EL (cell line): ENCODE measurements at places on chromosomes 3 and 15.

- peak; percentile 29 for DNase-seq
These were observed 11.5 kb upstream of the SHF start for GRCh38 chr15:45199136-45199810.

- no peak for DNase-seq
These were observed 410.8 kb upstream of the MCTP2 start for GRCh38 chr15:93820566-93820965.

DNA sequence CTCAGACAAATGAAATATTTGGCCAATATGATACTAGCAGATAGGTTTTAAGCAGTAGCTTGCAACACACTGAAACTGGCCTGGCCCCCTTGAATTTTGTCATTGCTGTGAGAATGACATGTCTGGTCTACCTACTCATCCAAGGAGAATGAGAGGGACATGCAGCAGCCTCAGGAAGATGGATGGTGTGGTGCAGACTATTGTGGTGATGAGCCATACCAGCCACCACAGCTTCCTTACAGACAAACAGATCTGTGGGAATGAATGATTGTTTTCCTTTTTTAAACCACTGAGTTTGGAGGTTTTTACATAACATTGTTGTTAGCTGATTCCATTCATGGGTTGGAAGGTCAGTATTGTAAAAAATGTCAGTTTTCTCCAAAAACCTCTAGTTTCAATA is 133.7 kb upstream of the POU1F1 start:
- DNase-seq, result peak; percentile 55

- DNase-seq, result peak; percentile 68
These were observed 9.9 kb upstream of the RPL29 start for GRCh38 chr3:52005571-52005986.

DNA sequence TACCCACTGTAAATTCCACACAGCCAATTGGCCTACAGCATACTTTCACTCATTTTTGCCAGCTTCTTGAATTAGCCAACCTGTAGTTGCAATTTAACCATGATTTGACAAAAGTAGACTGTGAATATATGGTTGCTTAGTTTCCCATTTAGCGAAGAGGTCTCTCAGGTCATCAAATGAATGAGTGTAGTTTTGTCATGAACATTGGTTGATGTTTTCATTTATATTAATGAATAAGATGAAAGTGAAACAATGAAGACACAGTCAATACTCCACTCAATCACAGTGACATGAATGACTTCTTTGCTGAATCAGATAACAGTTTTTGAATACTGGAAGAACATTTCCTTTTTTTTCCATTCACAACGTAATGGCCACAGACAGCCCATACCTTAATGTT is 15.3 kb upstream of the FAM3D start:
- no peak for DNase-seq

DNA sequence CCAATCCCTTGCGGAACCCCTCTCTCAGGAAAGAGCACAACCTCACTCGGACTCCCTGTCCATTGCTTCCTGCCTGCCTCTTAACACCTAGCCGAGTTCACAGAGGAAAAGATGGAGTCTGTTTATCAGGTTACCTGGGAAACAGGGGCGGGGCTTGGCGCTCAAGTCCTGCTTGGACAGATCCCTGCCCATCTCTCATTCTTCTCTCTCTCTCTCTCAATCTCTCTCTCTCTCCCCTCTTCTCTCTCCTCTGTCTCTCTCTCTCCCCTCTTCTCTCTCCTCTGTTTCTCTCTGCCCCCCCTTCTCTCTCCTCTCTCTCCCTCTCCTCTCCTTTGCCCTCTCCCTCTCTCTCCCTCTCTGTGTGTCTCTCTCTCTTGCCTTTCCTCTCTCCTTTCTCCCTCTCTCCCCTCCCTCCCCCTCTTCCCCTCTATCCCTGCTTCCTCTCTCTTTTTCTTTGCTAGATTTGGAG is at the start of gene EFHB:
TSS of gene EFHB (minus strand) at position 120 of the 469 bp plus-strand sequence. CDS start 199 bp downstream, outside the sequence.
- peak; percentile 25 for DNase-seq

DNA sequence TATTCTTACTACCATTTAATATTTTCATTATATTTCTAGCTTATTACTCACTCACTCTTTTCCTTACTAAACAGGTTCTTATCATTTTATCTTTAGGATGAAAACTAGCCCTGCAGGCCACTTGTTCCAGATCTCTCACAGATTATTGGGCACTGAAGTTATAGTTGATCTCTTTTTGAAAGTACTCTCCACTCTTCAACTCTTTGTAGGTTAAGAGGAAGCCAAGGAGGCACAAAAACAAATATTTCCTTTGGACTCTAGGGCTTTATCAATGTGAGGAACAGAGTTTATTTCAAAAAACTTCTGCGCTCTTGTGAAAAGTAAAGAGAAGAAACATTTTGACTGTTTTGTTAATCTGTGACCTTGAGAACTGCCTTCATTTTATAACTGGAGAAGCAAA is 96.0 kb upstream of the NPHP3 start:
- no peak for DNase-seq

GRCh38 chr3:48408823-48409281 is 21.0 kb downstream of the PLXNB1 start:
- no peak for DNase-seq

DNA sequence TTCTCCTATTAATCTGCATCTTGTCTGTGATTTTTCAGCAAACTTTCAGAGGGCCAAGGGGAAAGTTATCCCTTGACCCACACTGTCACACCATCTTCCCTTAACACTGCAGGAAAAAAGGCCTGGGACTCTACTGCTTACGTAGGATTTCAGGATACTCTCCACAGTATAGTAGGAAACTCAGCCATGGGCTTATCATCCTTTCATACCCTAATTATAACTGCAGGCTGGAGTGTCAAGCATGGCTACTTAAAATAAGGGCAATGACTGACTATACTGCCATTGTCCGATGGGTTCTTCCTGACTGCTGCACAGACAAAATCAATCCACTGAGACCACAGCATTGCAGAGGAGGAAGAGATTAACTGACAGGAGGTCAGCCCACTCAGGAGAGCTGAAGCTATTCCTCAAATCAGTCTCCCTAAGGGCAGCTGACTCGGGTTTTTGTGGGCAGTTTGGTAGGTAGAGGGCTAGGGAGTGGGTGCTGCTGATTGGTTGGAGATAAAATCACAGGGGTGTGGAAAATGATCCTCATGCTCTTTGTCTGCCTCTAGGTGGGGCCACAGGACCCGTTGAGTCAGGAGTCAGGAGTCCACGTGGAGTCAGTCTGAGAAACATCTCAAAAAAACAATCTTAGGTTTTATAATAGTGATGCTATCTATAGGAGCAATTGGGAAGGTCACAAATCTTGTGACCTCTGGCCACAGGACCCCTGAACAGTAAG is 118.2 kb upstream of the STRIT1 start:
- DNase-seq, result peak; percentile 16

DNA sequence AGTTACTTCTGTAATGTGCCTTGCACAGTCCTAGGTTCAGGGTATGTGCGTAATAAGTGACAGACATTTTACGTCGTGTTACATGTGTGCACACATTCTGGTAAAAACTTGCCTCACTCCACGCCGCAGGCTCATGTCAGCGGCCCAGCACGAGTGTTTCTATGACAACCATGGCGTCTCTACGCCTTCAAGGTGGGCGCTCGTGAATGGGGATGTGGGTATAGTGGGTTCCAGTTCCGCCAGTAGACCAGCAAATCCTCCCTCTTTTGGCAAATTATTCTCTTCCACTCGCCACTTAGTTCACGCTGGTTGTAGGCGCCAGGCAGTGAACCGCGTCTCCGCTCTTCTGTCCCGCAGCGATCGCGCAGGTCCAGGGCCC is 40.3 kb downstream of the CHST14 start:
- no peak for DNase-seq

DNA sequence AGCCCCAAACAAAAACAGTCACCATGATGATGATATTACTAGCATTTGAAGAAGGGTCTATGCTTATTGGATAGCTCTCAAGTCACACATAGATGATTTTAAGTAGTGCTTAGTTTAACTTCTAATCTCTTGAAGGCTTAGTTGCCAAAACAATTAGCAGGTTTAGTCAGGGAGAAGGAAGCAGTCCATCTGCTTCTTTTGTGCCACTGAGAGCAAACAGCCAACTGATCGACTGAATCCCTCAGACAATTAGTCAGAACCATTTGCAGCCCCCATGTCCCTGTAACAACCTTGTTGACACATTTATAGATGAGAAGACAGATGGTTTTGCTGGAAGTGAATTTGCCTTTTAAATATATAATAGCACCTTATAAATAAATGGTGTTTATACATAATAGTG is 585.1 kb upstream of the SUCLG2 start:
- no peak for DNase-seq
